Uterus (tissue), 4 donors: ENCODE measurements at places on chromosomes 3 and 15.
A peak's percentile ranks its signal among the peaks of the same experiment; 100 is the strongest.

DNA sequence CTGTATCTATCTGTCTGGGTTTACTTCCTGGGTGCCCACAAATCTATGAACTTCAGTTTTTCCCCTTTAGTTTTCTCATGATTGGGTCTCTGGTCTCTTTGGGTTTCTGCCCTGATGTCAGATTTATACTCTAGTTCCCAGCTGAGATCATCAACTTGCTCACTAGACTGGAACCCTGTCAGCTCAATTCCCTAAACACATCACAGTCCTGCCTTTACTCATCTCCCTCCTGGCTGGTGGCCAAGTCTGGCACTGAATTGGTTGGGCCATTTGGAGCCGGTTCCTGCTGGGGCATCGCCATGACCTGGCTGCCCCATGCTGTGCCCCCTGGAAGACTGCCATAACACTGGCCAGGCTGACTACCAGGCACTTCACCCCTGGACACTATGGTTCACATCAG lies 345.3 kb downstream of the CHST2 start:
- no peak for DNase-seq

GRCh38 chr15:79172801-79173460 lies 82.4 kb upstream of the RASGRF1 start:
- no peak for DNase-seq

DNA sequence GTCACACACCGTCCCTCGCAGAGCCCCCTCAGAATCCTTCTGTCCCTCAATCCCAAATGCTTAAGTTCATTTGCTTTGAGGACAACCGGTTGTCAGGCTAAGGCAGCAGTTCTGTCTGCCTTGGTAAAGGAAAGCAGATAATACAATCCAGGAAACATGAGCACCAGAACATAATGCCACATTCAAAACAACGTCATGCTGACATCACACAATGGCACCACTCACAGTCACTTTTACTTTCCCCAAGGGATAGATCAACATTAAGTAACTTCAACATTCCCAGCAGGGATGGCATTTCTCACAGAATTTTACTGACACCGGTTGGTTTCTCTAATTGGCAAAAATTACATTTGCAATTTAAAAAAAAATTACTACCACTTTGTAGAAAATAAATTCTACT lies 74.6 kb upstream of the PSMD6 start:
- DNase-seq = no peak

DNA sequence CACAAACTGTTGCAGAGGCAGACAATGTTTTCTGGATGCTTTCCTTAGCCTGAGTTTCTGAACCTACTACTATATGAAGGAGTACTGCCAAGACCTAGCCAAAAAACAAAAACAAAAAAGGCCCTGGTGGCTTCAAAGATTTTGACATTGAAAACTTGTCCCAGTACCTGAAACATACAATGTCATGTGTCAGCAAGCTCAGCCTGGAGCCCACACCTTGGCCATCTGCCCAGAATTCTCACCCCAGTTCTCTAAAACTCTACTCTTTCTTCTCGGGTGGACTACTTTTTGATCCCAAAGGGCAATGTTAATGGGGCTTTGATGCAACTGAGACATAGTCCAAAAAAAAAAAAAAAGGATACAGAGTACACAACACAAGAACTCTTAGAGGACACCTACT lies 81.4 kb downstream of the FAM174B start:
- no peak for DNase-seq

DNA sequence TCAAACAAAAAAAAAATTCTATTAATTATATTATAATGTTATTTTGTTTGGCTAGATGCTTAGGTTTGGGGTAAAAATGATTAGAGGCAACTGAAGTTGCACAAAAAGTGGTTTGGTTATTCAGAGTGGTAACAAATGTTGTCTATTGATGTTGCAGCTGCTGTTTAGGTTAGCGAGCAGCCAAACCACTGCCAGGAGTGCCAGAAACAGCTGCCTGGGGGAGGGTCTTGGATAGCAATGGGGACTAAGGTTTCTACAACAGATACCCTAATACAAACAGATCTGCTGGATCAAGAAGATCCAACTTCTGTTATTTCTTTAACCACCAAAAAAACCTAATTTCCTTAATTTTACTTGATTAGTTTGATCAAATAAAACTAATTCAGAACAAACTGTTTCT lies 26.6 kb downstream of the BTLA start:
- no peak for DNase-seq

DNA sequence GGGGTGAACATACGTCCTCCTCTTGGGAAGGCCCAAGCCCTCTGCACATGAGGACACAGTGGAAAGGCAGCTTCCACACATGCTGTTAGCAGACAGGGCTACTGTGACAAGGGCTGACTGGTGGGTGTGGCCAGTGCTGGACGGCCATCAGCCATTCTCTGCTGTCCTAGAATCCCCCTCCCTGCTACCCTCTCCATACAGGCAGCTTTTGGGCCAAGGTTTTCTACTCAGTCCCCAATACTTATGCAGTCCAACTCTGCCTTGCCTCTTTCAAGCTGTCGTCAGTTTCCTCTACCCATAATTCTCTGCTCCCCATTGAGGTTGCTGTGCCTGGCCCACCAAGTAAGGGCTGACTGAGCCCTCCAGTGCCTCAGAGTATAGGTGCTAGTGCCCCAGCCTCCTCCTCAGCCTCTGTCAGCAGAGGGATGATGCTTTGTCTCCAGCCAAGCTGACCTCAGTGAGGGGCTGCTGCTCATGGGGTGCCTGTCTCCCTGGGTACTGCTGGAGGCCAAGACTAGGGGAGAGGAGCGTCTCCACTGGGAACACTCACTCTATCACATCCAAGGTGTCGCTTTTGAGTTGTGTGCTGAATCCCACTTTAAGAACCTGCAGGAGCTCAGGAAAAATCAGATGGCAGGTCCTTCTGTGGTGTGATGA lies 2.8 kb downstream of the LOXL1 start:
- DNase-seq = no peak

DNA sequence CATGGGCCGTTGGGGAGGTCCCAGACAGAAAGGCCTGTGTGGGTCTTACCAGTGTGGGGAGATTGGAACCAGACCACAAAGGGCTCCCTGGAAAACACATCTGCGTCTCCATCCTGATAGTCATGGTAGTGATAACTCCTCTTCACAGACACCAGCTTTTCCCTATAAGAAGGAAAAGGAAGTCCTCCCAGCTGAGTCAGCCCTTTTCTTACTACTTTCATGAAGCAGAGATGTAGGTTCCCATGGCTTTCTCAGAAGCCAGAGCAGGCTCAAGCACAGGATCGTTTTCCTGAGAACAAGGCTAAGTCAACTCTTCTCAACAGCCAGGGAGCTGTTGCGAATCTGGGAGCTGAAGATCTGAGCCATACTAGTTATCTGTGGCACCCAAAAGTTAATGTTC lies 6.1 kb downstream of the DNASE1L3 start:
- no peak for DNase-seq

- peak; percentile 74 for DNase-seq
Observed at GRCh38 chr15:84840741-84841429, 23.7 kb downstream of the ALPK3 start.

- no peak for DNase-seq
Observed at GRCh38 chr3:61141227-61141626, 110.0 kb downstream of the FHIT start.

DNA sequence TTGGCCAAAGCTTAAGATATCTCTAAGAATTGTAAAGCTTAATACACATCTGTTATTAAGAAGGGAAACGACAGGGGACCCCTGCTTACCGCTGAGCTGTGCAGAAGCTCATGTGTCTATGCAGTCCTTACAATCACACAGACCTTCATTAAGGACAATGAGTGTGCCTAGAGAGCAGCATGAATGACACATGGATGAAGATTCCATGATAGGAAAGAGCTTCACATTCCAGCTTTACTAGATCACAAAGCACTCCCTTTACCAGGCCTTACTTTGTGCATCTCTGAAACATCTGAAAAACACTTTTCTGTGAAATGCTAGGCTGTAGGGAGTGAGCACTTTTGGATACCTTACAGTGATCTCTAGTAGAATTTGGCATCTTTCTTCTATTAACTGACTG lies 32.0 kb downstream of the RNF168 start:
- DNase-seq = no peak

GRCh38 chr3:22380253-22380652 lies 629.2 kb upstream of the ZNF385D start:
- no peak for DNase-seq

- DNase-seq = no peak
Observed at GRCh38 chr3:135918600-135918999, 46.9 kb upstream of the PPP2R3A start.

- DNase-seq = no peak
Observed at GRCh38 chr15:62534996-62535395, 369.9 kb upstream of the C2CD4B start.

- DNase-seq = no peak
Observed at GRCh38 chr3:53346922-53347260, 452 bp downstream of the DCP1A start.

DNA sequence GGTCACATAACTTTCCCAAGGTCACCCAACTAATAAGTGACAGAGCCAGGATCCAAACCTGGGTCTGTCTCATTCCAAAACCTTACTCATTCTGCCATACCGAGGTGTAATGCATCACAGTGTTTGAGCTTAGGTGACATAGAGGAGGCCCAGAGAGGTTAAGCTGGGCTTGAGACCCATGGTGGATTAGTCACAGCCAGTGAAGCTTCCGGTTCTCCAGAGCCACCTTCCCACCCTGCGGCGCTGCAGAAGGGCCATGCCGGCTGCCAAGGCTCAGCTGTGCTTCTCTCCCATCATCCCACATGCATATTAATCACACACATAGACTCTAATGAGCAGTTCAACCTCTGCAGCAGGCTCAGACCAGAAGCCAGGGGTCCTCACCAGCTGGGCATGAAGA lies 42.2 kb downstream of the SPSB4 start:
- no peak for DNase-seq

DNA sequence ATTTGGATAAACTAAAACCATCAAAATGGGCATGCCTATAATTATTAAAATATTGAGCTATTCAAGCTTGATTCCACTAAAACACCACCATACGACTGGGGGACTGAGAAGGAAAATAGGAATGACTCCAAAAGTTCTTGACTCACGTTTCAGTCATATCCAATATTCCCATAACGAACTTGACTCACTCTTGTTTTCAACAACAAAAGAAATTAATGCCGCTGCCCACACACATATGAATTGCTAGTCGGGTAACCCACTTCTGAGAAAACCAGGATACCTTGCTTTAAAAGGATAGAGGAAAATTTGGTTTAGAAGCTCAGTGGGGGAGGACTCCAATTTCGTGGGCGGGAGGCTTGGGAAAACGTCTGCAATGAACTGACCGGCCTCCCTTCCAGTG lies 5.2 kb downstream of the HTR3C start:
- DNase-seq = no peak

DNA sequence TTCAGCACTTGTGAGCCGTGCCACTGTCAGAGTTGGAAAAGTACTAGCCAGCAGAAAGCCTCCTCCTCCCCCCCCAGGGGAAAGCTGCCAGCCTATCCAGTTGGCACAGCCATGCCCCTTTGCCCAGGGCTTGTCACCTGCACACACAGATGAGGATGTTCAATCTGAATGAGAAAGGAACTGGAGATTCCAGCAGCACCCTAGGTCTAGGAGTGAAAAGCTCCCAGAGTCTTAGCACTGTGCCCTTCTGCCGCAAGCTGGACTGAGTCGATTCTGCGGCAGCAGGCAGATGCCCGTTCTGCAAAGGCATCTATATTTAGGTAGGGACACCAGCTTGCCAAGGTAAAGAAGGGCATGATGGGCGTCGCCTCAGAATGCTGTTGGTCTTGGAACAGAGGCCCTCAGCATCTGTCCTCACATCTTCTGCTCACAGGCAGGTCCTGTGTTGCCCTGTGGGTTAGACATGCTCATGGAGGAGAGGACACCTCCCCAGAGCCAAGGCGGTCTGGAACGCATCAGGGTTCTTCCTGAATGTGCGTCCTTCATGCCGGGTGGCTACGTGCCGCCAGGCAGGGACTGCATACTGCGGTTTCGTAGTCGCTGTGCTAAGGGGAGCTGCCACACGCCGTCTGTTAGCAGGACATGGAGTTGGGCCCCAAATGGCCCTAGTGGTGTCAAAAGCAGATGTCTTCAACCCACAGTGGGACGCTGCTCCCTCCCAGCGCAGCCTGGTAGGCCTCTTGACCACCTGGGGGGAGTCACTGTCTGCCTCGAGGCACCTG lies 109.5 kb downstream of the VGLL4 start:
- no peak for DNase-seq

DNA sequence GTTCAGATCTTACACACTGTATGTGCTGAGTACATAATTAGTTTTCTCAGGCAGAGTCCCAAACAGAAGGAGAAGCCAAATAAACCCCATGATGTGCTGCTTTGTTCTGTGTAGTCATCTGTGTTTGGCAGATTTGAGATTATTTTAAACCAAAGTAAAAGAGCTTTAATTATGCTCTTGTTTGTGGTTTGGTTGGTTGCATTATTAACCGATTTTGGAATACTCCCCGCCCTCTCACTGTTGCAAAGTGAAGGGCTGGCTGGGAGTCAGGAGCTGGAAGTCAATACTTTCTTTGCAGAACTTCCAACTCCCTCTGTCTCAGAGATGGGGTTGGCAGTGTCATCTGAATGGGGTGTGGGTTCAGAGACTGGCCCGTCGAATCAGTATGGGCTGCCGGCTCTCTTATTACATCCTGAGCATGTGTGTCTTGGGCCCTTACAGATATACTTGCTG lies 34.4 kb downstream of the SLCO3A1 start:
- DNase-seq = no peak

GRCh38 chr3:169610888-169611291 lies 52.6 kb downstream of the MECOM start:
- DNase-seq = no peak

DNA sequence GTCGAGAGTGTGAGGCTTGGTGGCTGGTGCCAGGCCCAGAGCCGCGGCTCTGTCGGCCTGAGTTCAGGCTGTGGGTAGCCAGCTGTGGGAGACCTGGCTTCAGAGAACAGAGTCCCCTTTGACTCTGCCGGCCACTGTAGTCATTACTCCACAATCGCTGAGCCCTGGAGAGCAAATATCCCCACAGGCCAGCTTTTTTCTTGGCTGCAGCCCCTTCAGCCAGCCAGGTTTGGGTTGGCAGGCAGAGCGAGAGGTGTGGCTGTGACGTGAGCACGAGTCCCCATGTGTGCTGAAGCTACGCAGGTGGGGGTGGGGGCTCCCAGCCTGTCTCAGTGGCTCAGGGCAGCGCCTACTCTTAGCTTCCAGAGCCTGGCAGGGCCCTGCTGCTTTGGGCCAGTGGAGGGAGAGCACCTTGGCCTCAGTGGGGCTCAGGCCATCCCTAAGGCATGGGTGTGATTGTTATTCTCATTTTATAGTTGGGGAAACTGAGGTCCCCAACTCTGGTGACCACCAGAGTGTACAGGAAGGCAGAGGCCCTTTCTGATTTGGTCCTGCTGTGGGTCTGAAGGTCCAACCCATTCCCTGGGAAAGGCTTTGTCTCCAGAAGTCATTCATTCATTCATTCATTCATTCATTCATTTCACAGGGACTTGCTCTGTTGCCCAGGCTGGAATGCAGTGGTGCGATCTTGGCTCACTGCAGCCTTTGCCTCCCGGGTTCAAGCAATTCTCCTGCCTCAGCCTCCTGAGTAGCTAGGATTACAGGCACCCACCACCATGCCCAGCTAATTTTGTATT lies 45.7 kb upstream of the LCTL start:
- DNase-seq = no peak
